Activated naive CD8-positive, alpha-beta T cell treated with anti-CD3 and anti-CD28 coated beads for 36 hours (primary cell): ENCODE measurements at places on chromosomes 6 and 20.

DNA sequence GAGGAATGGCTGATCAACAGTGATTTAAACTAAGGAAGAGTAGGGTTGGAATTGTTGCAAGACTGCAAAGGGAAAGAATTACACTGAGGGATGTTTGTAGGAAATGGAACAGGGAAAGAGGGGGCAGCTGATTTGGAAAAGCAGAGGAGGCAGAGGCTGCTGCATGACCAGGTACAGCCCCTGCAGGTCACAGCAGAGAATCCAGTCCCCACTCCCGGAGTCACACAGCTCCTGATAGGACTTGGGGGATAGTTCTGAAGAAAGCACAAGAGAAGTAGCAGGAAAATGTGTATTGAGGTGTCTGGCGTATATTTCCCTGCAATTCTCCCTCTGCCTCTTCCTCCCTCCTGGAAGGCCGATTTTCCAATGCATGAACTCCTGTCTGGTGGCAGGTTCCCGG, 92.5 kb upstream of the PDE10A start:
- no peak for DNase-seq

- no peak for DNase-seq
Observed at GRCh38 chr6:593907-594212, 63.0 kb downstream of the HUS1B start.

GRCh38 chr20:6057139-6057538, 3.3 kb upstream of the LRRN4 start:
- DNase-seq = no peak

DNA sequence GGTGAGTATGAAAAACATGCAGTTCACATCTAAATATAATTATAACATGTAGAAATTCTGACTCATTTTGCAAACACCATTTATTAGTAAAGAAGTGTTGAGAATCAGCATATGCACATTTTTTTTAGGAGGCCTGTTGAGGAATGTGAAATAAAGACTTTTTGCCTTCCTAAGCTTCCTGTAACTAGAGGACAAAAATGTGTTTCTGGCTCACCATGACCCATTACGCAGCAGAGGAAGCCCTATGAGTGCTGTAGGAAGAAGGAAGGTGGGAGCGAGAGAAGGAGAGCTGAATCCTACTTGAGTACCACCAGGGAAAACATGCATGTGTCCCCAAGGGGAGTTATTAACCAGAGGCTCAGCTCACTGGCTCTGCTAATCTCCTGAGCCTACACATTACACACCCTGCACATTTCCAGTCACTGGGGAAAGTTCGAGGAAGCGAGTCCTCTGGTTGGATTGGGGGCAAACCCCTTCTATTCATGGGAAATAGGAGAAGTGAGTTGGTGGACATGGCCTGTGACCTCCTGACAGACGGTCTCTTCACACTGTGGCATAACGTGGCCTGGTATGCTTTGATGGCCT, 540.5 kb upstream of the JAG1 start:
- DNase-seq = no peak

DNA sequence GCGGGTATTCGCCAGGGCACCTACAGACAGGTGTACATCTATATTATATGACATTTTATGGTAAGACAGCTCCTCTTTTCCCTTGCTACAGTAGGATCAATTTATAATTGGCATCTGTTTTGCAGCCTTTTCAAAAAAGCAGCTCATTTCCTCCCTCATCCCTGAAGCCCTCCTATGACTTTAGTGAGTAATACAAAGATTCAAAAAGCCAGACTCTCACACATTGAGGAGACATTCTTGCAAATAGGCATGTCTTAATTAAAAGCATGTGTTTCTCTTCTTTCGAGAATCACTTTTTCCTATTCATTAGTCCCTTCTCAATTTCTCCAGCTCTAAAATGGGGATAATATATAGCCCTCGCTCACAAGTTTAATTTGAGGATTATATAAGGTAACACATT, 283.4 kb downstream of the TBC1D7 start:
- no peak for DNase-seq
